ENCODE measurements at places on chromosomes 16 and 17.
A peak's percentile ranks its signal among the peaks of the same experiment; 100 is the strongest.

GRCh38 chr17:77687921-77688320 lies 270.6 kb upstream of the TNRC6C start:
- DNase-seq: peak; percentile 26

GRCh38 chr16:49811644-49812334 lies 44.1 kb downstream of the ZNF423 start:
- no peak for DNase-seq

GRCh38 chr16:13453325-13453724 lies 466.6 kb upstream of the ERCC4 start:
- no peak for DNase-seq

- peak; percentile 39 for DNase-seq
Observed at GRCh38 chr16:77191259-77191969, 424 bp downstream of the MON1B start.

DNA sequence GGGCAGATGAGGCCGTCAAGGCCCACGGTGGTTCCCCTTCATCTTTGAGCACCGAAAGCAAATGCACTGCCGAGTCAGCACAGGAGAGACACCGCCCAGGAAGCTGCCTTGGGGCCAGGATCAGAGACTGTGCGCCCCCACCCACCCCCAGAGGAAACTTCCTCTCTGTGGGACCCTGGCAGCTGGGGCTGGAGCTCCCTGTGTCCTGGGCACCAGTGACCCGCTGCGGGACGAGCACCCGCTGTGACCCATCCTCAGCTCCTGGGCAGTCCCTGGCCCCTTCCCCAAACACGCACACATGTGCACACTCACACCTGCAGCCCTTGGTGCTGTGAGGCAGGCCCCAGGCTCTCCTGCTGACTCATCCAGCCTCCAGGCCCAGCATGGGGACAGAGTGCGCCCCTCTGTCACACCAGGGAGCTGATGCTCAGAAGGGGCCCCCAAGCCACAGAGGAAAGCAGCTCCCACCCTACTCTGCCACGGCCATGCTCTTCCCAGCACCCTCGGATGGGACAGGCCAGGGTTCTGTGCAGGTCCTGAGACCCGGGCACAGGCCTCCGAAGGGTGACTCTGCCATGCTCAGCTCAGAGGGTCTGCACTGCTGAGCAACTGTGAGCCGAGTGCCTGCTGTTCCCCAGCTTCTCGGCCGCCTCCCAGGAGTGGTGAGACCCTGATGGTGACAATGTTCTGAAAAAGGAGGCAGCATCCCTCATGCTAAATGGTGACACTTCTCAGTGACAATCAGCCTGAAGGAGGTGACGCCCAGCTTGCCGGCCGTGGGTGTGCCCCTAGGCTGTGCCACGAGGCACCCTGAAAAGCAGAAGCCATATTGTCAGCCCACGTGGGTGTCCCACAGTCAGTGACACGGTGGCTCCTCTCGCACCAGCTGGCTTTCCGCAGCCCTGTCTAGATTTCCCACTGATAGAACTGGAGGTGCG lies 3.6 kb downstream of the PIEZO1 start:
- DNase-seq: peak; percentile 43

DNA sequence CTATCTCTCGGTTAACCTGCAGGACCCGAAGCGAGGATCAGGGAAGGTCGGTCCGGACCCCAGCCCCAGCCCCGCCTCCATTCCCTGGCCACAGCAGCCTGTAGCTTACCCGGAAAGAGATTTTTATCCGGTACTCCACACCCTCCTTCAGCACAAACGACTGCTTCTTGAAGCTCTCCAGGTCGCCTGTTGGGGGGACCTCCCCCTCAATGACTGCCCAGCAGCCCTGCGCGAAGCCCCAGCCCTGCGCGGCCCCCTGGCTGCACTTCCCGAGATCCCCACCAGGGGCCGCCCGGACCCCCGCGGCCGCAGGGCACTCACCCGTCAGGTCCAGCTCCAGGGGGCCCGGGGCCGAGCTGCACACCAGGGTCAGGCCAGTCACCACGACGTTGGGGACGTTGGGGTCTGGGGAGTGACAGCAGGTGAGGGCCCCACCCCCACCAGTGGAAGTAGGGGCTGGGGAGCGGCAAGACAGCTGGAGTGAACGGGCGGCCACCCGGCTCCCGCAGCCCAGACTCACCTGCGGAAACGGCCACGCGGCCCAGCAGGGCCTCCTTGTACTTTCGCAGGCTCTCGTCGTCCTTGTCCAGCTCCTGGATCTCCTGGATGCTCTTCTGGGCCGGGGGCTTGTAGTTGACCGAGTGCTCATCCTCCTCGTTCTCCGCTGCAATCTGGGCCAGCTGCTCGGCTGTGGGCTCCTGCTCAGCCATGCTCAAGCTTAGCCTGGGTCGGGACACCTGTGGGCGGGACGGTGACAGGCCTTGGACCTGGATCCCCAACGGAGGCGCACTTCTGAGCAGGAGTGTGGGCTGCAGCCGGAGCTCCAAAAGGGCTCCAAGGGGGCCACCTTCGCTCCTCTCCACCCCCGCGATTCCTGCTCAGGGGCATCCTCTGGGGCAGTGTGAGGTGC lies 1.7 kb downstream of the ARHGDIA start:
- DNase-seq: no peak

DNA sequence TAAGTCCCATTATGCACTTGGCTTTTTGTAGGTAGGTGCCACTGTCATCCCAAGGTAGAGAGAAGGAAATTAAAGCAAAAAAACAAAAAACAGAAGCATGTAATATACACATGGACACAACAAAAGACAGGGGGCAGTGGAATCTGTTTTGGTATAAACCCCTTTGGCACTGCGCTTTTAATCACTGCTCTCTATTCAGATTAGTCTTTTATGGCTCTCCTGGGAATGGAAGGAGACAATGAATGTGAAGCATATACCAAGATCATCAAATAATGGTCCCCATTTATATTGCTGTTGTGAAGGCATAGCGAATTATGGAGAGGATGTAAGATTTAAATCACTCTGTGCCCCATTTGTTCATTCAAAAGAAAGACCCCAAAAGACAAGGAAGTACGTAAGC lies 17.4 kb downstream of the CDH11 start:
- DNase-seq: no peak
